ENCODE measurements at places on chromosomes 5 and 9.
A peak's percentile ranks its signal among the peaks of the same experiment; 100 is the strongest.

GRCh38 chr9:87250205-87250604, 247.5 kb upstream of the DAPK1 start:
- no peak for DNase-seq

DNA sequence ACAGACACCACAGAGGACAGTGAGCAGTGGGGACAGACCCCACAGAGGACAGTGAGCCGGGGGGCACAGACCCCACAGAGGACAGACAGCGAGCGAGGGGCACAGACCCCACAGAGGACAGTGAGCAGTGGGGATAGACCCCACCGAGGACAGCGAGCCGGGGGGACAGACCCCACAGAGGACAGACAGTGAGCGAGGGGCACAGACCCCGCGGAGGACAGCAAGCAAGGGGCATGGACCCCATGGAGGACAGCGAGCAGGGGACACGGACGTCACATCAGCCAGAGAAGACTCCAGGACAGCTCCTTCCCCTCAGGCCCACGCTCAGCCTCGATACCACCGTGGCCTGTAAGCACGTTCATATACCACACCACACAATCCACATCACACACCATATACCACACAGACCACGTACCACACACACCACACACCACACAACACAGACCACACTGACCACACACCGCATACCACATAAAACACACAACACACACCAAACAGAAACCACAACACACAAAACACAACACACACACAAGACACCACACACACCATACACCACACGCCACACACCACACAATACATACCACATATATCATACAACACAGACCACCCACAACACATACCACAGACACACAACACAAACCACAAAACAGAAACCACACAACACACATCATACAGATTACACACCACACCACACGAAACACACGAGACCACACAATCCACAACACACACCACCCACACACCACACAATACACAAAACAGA, 5.2 kb upstream of the ZDHHC11 start:
- DNase-seq = no peak

DNA sequence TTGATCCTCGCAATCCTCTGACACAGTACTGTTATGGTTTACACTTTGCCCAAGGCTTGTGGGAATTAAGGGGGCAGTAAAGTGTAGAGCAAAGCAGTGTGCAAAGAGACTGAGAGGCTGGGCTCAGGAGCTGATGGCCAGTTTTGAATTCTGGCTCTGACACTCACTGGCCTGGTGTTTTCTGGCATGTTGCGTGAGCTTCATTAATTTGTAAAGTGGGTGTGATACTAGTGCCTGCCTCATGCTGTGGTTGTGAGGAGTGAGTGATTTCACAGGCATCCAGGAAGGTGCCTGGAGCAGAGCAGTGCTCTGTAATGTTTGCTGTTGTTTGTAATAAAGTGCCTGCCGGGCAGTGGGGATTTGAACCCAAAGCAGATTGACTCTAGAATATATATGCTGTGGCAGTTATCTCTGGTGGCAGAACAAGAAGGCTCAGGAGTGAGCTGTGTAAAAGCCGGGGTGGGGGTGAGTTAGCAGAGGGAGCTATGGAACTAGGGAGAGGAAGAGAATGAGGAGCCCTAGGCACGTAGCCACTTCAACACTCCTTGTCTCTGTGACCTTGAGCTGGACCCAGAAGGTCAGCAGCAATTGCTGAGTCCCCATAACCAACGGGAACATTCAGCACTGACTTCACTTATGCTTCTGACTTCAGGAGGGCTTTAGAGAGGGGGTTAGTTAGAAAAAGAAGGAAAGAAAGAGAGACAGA, 108.5 kb downstream of the DOCK2 start:
- peak; percentile 50 for DNase-seq

DNA sequence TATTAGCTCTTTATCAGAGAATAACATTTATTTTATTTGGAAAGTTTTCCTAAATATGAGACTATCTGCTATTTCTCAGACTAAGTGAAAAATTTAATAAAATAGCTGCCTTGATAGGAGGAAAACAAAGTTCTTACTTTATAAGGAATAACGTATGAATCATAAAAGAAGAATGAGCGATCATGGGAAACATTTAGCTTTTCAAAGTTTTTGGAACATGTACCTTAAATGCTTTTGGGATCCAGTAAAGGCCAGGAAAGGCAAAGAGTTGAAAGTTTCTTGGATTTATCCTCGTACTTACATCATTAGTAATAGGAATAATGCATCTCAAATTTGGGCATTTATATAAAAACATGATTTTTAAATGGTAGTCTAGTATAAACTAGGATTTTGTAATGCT, 19.4 kb downstream of the OGN start:
- no peak for DNase-seq

- no peak for DNase-seq
Observed at GRCh38 chr5:79544131-79544530, 30.2 kb upstream of the HOMER1 start.

GRCh38 chr9:495739-496138, 281.1 kb downstream of the DOCK8 start:
- no peak for DNase-seq

GRCh38 chr9:20353931-20354652, 268.2 kb downstream of the MLLT3 start:
- DNase-seq = no peak

DNA sequence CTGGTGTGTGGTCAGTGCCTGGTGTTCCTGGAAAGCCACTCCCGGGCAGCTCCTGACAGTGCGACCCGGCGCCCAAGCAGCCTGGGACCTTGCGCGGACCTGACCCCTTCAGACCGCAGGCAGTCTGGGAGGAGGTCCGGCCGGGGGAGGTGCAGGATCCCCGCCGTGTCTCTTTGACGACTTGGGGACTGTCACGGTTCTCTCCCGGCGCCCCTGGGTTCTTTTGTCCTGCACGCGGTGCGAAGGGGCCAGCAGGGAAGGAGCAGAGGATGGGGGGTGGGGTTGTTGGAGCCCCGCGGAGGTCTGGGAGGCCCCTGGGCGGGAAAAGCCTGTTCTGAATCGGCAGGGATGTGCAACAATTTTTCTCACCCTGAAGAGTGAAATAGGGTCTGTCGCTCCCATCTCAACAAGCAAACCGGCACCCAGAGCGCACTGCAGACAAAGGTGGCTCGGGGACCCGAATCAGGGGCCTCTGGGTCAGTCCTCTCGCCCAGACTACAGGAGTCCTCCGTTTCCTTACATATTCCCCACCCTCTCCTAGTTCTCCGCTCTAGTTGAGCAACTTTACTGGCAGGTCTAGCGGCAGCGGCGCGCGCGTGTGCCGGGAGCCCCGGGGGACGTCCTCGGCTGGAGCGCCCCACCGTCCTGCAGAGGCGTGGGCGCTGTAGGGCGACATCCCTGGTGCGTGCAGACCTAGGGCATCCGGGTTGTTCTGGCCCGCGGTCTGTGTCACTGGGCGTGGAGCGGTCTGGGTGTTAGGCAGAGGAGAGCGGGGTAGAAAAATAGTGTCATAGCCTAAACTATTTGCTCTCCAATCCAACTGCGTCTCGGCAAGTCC, 1.2 kb downstream of the VCAN start:
- DNase-seq = peak; percentile 67

GRCh38 chr5:421901-422300, 21.1 kb upstream of the EXOC3 start:
- no peak for DNase-seq

GRCh38 chr5:2165203-2165602, 282.5 kb upstream of the IRX4 start:
- DNase-seq = no peak

DNA sequence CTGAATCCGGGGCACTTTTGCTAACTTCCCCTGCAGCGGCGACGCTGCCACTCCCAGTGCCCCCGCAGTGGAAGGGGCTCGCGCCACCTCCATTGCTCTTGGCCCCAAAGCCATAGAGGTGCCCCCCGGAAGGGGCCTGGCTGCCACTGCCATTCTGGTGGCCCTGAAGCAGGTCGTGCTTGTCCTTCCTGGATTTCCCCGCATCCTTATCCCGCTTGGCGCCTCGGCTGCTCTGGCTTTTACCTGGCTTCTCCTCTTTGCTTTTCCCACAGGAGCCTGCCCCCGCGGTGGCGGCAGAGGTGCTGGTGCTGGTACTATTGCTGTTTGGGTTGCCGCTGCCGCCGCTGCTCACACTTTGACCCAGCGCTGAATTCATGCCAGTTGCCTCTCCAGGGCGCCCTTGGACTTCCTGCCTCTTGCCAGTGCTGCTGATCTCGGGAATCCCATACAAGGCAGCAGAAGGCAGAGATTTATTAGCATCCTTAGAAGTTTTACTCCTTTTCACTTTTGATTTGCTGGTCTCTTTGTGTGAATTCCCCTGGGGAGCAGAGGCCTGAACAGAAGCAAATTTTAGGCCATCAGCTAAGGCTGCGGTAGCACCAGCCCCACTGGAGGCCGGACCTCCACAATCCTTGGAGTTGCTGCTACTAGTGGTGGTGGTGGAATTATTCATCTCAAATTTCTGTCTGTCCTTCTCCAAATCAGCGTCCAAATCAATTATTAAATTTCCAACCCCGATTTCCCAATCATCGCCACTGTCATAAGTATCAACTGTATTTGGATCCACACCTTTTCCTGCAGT, 2.1 kb downstream of the ZNF608 start:
- DNase-seq = no peak

GRCh38 chr9:61667559-61668121, 477.8 kb downstream of the SPATA31A7 start:
- no peak for DNase-seq

DNA sequence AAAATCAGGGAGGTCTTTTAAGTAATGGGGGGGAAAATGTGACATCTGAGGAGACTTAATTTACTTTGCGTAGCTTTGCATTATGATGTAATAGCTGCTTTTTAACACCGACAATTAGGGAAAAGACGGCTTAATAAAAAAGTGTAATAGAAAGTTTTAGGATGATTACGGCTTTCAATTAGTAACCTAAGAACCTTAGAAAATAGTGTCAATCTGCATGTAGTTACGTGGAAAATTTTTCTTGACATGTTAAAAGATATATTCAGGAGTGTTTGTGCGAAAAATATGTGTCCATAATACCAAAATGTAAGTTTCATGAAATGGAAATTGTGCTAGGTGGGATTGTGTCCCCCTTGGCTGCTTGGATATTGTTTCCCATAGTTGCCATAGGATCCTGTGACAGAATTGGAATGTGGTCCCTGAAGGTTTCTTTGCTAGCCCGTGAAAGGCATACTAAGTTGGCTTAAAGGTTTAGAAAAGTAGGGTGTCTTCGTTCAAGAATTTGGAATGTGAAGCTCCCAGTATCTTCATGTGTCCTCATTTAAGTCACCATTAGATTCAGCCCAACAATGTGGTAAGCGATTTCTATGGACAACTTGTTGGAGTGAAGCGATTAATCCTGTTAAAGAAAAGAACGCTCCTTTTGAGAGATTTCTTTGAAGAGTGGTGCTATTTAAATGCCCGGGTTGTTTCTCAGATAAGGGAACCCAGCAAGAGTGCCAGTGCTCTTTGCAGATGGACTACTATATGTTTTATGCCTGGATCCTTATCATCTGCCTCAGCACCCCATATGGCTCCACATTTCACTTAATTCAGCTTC, 2.0 kb downstream of the RGMB start:
- DNase-seq = no peak

GRCh38 chr9:75121914-75122558, 33.7 kb downstream of the OSTF1 start:
- DNase-seq = no peak

GRCh38 chr5:59079622-59080620, 497.0 kb downstream of the RAB3C start:
- DNase-seq = peak; percentile 11

DNA sequence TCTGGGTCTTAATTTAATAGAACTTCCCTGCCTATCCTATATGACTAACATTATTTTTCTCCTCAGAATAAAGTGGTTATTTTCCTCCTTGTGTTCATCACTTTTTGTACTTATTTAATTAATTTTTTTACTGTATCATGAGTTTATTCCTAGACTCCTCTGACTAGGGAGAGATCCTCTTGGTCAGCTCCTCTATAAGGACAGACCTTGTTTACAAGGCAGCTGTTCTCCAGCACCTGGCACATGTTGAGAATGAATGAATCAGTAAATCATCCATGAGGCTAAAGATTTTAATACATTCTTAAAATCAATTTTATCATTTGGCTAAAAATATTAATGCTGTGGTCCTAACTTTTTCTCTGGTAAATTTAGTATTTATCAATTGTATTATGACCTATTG, 139.8 kb downstream of the NUDT12 start:
- DNase-seq = no peak

GRCh38 chr9:100428871-100429654, 2.1 kb downstream of the MSANTD3 start:
- DNase-seq = no peak

GRCh38 chr5:110754181-110754580, 15.4 kb downstream of the SLC25A46 start:
- no peak for DNase-seq

GRCh38 chr5:1536322-1536845, 12.6 kb upstream of the LPCAT1 start:
- no peak for DNase-seq

DNA sequence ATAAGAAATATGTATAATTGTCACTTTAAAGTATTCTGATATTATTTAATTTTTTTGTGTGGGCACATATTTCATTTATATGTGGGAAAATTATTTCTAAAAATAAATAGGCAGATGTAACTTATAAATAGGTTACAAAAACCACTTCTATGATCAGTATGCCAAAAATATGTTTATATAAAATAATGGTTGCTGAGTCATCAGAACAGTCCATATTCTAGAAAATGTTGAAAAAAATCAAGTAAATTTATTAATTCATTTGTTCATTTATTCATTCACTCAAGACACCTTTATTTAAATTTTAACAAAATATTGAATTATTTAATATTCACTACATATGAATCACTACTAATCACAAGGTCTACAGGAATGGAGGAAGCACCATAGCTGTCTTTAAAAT, 1387.3 kb upstream of the C9orf72 start:
- DNase-seq = no peak

DNA sequence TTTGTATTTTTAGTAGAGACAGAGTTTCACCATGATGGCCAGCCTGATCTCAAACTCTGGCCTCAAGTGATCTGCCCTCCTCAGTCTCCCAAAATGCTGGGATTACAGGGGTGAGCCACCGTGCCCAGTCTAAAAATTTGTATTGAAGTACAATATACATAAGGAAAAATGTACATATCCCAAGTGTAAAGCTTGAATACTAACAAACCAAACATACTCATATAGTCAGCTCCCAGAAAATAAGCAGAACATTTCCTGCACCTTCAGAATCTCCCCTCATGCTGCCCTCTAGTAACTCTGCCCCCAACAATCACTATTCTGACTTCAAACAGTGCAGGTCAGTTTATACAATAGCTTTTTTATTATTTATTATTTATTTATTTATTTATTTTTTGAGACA, 1.6 kb upstream of the NOL6 start:
- DNase-seq = no peak

- DNase-seq = no peak
Observed at GRCh38 chr5:68739752-68740151, 354.1 kb upstream of the SLC30A5 start.

GRCh38 chr5:72597456-72597948, 90.3 kb upstream of the ZNF366 start:
- DNase-seq = peak; percentile 66

DNA sequence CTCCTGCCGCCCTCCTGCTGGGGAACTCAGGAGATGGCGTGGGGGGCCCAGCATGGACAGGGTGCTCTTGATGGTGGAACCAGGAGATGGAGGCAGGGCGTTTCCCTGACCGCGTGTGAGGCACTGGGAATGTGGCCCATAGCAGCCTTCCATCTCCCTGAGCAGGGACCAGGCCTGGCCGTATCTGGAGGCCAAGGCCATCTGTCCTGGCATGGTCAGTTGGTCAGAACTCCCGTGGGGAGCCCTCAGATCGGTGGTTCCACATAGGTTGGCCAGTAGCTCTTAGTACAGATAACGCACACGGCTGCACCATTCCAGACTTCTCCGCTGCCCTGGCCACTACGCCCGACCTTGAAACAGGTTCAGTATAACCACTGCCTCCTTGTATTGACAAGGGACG, 77.6 kb downstream of the KCNT1 start:
- DNase-seq = no peak
